ENCODE measurements at places on chromosomes 16 and 17.

DNA sequence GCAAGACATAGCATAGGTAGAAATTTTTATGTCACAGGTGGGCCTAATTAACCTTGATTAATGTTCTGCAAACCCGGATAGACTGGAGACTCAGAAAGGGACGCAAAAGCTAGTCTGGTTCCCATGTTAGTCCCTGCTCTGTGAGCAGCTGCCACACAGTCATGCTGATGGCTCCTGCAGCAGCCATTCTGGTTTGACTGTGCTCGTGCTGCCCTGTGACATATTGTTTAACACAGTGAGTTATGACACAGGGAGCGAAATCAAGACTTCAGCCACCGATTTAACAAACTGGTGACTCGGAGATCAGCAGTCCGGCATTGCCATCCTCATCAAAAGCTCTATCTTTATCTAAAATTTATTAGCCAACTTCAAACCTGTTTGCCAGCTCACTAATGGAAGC is 169.8 kb downstream of the WWOX start:
- no peak for DNase-seq

- DNase-seq, result no peak
Observed at GRCh38 chr16:649631-650030, 466 bp downstream of the WDR90 start.

GRCh38 chr17:75795820-75796607 is 11.4 kb downstream of the UNK start:
- no peak for DNase-seq

- DNase-seq, result no peak
Observed at GRCh38 chr17:45688353-45688752, 95.8 kb upstream of the CRHR1 start.

DNA sequence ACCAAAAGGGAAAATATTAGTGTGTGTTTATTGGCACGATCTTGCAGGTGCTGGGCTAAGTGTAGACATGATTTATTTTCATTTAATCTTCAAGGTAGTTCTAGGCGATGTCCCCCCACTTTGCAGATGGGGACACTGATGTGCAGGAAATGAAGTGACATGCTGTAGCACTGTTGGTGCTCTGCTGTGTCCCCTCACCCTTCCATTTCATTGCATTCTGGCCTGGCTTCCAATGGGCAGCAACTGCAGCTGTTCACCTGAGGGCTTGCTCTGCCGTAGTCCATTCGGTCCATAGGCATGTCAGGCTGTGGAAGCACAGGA is 123.9 kb downstream of the PRKCB start:
- DNase-seq, result no peak

GRCh38 chr17:38343608-38344419 is at the start of gene GPR179:
TSS of gene GPR179 (minus strand) at chr17:38343956. CDS start at chr17:38343789, 167 bp downstream.
- DNase-seq, result no peak

GRCh38 chr17:35553310-35553709 is 7.3 kb downstream of the SLFN14 start:
- DNase-seq, result no peak

- DNase-seq, result no peak
Observed at GRCh38 chr16:21723532-21723931, 59.8 kb downstream of the OTOA start.

- no peak for DNase-seq
Observed at GRCh38 chr17:43966276-43966675, 12.5 kb upstream of the PYY start.

GRCh38 chr16:77869997-77870813 is 81.8 kb downstream of the VAT1L start:
- no peak for DNase-seq

DNA sequence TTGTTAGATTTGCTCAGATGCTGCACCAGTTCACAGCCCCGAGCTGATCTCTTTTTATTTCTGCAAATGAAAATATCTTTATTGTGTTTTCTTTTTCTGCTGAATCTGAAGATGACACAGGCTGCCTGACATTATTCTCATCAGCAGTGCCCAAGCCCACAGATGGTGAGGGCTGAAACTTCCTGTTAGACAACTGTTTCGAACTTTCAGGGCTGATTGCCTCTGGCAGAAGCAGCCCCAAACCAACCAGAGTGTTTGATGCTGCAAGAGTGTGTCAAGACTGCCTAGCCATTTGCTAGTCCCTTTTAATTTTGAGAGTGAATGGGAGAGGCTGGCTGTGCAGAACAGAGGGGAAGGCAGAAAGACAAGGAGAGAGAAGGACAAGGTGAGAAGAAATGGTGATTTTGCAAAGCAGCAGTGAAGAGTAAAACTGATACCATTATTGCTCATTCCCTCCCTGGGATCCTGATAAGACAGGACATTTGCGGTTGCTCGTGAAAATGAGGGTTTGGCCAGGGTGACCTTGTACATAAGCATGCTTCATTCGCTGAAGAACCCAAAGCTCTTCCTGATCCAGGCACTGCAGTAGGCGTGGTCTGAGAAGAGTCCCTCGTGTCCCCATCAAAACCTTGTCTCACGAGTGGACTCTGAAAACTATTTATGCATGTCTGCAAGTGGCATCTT is 77.2 kb downstream of the TMEM114 start:
- DNase-seq, result no peak
